Daoy (cell line): ENCODE measurements at places on chromosomes 4 and X. TPM values are rescaled to one million over a fixed set of nuclear protein-coding genes. Genes with fewer than 3 reads are reported as not detected.

Gene FAM47E
- total RNA-seq = 0.11 and 2.8 TPM in 2 replicates

Gene CSAG3
- 0.21 and 2.2 TPM in 2 replicates for total RNA-seq

Gene TIMM17B
- total RNA-seq = 47.4 and 64.1 TPM in 2 replicates

Gene CENPE
- total RNA-seq = 22.8 and 38.3 TPM in 2 replicates

Gene SFRP2
- not detected in 2 replicates for total RNA-seq
